ENCODE measurements at places on chromosomes 1 and 21.
A peak's percentile ranks its signal among the peaks of the same experiment; 100 is the strongest.

DNA sequence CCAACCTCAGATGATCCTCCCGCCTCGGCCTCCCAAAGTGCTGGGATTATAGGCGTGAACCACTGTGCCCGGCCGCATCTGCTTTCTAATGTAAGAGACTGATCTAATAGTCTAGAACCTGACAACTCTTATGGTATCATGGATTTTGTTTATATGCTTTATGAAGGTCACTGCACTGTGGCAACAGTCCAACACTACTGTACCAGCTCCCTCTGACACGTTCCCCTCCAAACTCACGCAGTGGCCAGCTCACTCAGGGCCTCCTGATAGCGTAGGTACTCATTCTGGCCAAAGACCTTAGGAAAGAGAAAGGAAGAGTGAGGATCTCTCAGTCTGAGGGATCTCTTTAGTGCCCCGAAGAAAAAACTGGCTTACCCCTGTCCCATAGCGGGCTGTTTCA lies 6.0 kb upstream of the CFAP141 start:
- no peak for DNase-seq

DNA sequence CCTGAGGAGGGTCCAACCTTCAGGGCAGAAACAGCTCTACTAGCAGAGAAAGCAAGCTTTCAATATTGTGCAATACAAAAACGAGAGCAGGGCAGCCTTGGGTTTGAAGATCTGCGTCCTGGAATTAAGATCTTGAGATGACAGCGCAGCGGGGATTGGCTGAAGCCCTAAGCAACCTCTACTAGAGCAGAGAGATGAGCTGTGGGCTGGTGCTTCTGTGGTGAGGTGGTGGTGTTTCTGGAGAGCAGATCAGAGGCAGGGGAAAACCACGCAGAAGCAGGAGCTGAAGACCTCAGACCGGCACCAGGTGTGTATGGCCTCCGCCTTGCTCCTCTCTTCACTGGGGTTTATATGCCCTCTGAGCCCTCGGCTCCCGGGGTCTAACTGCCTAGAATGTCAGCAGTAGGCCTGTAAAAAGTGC lies 12.5 kb downstream of the TRAF3IP3 start:
- DNase-seq: no peak

DNA sequence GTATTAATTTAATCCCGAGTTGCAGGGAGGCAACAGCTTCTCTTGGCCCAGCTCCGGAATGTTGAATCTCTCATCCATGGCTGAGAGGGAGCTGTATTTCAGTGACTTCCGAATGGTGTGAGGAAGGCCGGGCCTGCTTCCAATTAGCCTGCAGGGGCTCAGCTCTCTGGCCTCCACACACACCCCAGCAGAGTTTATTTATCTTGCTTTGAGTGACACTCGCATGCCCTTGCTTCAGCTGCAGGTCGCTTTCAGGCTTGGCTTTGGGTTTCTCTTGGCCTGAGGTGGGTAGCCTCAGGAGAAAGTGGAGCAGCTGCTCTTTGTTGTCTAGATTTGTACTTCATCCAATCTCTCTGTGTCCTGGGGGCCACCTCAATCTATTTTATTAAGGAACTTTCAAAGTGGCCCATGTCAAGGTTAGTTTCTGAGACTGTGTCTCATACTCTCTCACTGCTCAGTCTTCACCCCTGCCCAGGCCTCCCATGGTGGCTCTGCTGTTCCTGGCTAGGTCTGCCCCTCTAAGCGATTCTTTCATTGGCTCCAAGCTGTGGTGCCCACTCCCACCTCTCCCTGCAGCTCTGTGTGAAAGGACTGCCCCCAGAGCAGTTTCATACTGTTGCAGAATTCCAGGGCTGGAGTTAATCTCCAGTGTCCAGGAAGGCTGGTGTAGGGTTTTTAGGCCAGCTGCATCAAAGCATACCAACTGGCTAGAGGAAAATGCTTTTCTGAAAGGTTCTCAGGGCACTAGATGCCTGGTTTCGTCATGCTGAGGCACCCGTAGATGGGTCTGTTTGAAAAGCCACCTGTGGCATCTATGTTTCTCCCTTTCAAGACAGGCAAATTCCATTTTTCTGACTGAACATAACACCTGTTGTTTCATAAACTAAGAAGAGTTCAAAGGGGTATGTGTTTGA lies 153.5 kb downstream of the PLXNA2 start:
- no peak for DNase-seq

- peak; percentile 59 for DNase-seq
These were observed 10.4 kb downstream of the C1orf226 start for GRCh38 chr1:162391790-162392563.

DNA sequence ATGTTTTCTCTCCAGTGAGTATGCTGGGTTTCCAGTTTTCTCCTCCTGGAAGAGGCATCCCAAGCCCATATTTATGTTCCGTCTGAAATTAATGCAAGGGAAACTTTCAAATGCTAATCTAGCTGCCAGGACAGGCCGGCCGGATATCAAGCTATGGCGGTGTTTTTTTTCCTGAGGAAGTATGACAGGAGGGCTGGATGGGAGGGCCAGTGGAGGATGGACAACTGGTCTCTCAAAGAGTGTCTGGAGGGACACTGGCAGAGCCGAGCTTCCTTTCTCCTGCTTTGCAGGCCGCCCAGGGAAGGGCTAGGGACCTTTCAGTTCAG lies 212.7 kb downstream of the TRABD2B start:
- DNase-seq: no peak

DNA sequence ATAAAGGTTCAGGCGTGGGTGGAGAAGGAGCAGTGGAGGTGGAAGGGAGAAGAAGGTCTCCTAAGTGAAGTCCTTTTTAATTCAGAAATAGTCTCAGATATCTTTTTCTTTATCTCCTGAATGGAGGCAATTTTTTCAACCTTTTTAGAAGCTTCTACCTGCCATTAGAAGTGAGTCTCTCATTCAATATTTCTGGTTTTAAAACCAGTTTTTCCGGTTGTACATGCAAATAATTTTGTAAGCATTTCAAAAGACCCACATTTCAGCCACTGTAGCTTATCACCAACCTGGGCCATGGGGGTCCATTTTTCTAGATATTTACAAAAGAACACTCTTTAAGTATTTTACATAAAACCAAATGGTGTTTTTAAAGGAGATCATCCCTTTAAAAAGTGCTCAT lies 1280.2 kb downstream of the NCAM2 start:
- DNase-seq: no peak

GRCh38 chr1:216892581-216893160 lies 169.4 kb upstream of the ESRRG start:
- DNase-seq: no peak

DNA sequence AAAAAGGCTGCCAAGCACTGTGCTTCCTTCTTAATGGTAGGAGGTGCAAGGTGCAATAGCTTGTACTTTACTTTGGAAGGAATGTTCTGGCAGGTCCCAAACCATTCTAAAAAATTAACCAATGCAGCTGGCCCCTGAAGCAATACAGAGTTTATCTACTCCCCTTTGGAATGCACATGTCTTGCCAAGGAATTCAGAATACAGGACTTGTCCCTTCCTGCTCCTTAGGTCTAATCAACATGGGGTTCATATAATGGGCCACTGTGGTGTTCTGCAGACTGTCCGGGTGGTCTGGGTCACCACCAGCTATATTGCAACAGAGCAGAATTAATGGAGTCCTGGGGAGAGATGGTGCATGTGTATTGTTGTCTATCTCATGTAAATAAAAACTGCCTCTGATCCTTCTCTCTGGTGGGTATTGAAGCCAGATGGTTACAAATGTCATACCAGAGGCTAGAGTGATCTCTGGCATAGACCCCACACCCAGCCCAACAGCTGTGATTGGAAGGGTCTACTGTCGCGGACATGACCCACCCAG lies 112.8 kb downstream of the RIPK4 start:
- no peak for DNase-seq

GRCh38 chr1:9250411-9251381 lies 16.1 kb downstream of the H6PD start:
- DNase-seq: no peak

GRCh38 chr1:172826096-172826741 lies 167.3 kb downstream of the FASLG start:
- peak; percentile 75 for DNase-seq

DNA sequence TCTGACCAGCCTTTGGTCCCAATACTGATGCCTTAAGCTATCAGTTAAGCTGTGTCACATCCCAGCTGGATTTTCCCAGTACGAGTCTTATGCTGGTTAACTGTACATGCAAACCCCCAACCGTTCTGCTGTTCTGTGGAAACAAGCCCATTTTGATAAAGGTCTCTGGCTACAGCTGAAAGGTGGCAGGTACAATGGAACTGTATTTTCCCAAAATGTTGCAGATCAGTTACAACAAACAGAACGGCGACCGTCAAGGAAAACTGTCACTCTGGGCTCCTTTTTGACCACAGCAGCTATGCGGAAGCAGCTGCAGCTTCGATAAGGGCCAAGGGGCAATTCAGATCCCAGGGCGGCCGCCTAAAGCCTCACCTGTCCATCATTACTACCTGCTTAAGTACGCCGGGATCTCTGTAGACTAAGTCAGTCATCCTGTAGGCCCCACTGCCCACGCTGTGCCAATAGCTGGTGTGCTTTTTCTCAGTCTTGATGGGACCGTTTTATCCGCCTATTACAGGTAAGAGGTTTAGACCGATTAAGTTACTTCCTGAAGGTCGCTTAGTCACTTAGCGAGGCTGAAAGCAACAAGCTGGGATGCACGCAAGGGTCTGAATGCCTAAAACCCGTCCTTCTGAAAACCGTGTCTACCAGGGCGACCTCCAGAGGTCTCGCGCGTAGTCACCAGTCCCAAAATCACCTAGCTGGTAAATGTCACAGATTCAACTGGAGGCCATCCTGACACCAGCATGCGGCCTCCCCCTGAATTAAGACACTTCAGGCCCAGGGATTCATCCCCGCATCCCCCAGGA lies 11.1 kb upstream of the RAB42 start:
- DNase-seq: peak; percentile 69

GRCh38 chr1:201401700-201402099 lies 2.6 kb upstream of the LAD1 start:
- no peak for DNase-seq

DNA sequence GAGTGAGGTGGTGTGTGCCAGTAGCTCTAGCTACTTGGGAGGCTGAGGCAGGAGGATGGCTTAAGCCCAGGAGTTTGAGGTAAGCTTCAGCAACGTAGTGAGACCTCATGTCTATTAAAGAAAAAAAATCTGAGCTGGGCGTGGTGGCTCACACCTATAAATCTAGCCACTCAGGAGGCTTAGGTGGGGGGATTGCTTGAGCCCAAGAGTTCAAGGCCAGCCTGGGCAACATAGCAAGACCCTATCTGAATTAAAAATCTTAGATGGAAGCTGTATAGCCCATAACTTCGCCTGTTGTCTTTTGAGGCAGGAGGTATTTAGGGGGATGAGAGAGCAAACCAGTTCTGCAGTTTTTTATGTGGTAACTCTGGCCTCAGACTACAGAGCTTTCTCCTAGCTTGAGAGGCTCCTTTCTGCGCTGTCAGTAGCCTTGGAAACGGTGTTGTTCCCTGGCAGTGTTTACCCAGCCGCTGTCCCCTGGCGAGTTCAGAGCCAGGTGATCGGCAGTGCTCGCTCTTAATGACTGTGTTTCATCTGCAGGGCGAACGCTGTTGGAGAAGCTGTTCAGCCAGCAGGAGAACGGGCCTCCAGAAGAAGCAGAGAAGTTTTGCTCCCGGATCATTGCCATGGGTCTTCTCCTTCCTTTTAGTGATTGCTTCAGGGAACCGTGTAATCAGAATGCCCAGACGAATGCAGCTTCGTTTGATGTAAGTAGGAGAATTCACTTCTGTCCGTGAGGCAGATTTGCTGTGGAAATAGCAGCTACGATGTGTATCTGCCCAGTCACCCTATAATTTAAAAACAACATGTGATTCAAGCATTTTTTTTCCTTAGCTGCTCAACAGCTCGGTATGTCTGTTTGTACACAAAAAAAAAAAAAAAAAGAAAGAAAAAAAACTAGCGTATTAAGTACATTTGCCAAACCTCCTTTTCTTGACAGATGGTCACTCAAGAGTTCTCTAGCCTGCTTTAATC lies 31.2 kb downstream of the FMN2 start:
- peak; percentile 12 for DNase-seq

- DNase-seq: no peak
These were observed 19.0 kb upstream of the GPR52 start for GRCh38 chr1:174428739-174429138.

GRCh38 chr1:87130438-87130837 lies 198.2 kb upstream of the LMO4 start:
- DNase-seq: no peak

- DNase-seq: peak; percentile 30
These were observed 667 bp downstream of the TMEM50B start for GRCh38 chr21:33478935-33479678.

DNA sequence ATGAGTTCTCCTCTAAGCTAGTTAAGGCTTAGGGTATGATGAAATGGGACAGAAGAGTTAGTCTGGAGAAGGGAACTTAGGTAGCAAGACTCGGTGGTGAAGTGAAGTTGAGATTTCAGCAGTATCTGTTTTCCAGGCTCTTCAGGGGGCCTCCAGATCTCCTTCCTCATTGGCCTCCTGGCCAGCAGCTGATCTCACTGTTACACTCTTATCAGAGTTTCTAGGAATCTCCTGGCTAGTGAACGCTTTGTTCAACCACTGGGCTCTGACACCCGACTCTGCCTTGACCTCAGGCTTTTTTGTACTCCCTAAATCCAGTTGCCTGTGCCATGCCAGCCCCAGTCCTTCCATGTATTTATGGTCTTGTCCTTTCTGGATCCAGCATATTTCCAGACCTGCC lies 311.0 kb downstream of the ASTN1 start:
- DNase-seq: no peak

DNA sequence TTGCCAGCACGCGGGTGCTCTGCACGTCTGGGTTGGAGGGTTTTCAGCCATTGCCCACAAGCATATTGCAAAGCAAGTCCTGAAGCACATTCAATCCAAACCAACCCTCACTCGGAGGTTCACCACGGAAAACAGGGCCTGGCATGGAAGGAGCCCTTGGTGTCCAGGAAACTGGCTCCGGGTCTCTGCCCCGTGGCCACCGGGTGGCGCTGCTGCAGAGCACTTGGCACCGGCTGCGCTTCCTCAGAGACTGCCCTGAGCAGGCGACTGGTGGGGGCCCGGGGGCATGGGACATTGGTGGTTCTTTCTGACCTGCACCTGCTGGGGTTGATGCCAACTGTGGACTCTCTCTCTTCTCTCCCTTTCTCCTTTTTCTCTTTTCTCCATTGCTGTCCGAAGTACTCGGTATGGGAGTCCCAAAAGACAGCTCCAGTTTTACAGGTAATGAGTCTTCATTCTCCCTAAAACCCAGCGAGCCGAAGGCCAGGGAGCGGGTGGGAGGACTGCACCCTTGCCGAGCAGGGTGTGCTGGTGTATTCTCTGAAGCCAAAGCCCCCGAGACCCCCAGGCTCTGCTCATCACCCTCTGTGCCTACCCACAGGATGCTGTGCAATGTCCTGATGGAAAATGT lies 4.1 kb upstream of the KCNAB2 start:
- peak; percentile 30 for DNase-seq

Data from HT-29 (cell line).